ENCODE measurements at places on chromosomes 11 and 22.

DNA sequence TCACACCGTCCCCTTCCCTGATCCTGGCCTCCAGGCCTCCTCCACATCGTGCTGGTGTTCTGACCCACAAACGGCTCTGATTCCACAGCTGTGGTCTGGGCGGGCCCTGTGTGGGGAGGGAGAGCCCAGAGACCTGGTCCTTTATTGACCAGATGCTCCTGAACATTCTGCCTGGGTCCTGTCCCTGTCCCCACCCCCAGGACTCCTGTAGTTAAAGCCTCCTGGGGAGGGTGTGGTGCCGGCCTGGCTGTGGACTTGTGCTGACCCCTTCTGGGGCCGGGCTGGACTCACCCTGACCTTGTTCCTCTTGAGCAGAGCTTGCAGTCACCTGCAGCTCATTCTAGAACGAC, 128.7 kb downstream of the CTTN start:
- no peak for DNase-seq

GRCh38 chr11:60757231-60757800, 649 bp downstream of the MS4A15 start:
- DNase-seq, result peak; percentile 29

DNA sequence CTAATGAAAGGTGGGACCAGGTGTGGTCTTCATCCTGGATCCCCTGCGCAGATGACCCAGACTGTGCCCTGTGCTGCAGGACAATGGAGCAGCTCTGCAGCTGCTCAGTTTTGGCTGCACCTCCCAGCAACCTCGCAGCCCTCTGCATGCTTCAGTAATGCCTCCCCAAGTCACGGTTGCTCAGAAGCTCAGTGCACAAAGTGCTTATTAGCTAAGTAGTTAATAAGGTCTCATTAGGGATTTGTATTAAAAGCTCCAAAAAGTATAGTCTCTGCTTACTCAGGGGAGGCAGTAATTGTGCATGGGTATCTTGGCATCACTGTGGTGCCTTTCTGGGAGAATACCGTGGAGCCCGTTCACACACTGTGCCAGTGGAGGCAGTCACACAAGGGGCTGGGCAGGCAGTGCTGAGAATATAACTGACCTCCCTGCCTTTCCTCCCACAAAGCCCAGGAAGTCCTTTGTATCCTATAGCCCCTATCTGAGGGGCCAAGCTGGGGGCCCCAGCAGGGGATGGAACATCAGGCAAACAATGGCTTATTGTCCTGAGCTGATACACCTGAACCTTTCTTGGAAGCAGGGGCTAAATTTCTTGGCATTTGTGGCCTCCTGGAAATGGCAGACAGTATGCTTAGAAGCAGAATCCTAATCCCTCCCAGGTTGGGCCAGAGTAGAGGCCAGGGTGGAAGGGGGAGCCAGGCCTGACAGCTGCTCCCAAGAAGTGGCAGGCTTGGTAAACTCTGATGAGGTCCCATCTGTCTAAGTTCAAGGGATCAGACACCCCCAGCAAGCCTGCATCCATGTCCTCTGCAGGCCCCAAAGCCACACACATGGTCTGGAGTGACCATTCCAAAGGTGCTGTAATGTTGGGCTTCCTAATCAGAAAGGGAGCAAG, 125.5 kb upstream of the PARVA start:
- no peak for DNase-seq

GRCh38 chr11:20059587-20060021, 100.7 kb downstream of the DBX1 start:
- no peak for DNase-seq

DNA sequence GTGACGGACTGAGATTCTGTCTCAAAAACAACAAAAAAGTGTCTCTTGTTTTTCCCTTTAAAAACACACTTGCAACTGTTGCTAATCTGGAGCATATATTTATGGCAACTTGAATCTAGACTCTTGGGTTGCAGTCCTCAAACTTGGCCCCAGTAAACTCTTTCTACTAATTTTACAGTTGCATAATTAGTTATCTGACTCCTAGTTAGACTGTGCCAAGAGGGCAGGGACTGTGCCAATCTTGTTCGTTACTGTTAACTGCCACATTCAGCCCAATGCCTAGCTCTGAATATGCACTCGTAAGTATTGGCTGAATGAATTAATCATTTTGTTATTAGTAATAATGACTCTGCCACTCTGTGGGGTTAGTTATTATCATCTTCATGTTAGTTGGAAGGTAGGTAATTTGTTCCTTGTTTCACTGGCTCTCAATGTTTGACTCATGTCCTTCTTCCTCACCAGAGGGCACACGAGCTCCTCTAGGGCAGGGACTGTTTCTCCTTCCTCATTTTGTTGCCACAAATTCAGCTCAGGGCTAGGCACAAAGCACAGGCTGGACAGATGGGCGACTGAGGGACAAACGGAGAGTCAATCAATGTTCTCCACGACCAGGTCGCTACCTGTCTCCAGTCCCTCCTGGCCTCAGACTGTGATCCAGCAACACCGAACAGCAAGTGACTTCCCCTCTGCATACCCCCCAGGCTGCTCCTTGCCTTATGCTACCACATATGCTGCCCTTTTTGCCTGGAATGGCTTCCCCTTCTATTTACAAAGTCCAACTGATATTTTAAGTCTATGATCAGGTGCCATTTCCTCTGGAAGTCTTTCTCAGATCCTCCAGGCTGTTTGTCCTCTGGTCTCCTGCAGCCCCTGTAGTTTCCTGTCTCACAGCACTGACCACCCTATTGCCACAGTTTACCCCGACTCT, 9.0 kb downstream of the CLPB start:
- DNase-seq, result peak; percentile 50

GRCh38 chr11:132973686-132974085, 558.6 kb downstream of the OPCML start:
- no peak for DNase-seq

GRCh38 chr11:41113160-41113559, 346.3 kb downstream of the LRRC4C start:
- no peak for DNase-seq

DNA sequence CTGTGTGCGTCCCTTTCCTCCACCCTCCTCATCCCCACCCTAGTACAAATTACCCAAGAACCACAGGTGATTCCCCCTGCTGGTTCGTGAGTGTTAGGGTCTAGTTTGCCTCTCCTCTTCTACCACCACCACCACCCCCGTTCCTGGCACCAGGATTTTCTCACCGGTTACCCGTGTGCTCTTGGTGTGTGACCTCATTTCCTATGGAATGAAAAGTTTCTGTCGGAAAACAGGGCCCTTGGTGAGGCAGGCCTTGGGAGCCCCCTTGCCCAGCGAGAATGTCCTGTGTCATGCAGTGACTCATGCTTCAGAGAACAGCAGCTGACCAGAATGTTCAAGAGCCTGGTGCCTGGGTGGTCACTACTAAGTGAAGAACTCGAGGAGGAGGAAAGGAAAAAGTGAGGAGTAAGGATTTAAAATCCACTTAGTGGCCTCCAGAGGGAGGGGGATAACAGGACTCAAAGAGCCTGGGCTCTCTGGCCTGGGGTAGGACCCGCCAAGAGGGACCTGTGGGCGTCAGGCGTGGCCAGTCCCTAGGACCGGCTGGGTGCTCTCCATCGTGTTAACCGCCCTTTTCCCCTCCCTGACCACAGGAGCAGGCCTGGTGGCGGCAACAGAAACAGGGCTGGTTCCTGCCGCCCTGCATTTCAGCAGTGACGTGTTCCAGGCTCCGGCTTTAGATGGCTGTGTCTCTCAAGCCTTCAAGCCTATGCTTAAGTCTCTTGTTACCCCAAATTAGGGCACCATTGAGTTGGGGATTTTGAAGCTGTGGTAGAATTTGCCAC, 30.2 kb downstream of the C22orf31 start:
- DNase-seq, result peak; percentile 85

GRCh38 chr11:69972351-69972802, 105.7 kb upstream of the ANO1 start:
- DNase-seq, result no peak

- DNase-seq, result no peak
Observed at GRCh38 chr11:108035690-108036089, 27.0 kb downstream of the CUL5 start.

DNA sequence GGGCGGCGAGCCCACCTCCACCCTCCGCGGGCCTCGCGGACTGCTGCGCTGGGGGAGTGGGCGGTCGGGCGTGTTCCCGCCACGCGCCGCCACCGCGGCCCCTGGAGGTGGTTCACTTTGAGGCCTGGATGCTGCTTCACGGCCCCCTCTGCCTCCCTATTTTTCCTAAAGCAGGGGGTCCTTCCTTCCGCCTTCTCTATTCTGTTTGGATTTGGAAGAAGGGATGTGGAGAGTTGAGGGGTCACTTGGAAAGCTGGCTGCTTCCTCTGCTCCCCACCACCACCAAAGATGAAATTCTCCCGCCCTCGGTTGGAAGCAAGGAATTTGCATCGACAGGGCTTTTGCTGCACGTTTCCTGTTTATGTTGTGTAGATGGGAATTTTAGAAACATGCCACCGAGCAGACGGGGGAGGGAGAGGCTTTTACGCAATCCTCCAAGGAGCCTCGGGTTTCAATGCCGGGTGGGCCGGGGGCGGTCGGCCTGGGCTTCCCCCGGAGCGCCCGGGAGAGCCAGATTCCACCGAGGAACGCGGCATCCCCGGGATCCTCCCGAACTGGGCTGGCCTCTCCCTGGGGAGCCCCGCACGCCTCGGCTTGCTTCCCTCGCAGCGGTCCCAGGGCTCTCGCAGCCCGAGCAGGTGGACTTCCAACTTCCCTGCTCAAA, 403 bp upstream of the SBF2 start:
- DNase-seq, result no peak

DNA sequence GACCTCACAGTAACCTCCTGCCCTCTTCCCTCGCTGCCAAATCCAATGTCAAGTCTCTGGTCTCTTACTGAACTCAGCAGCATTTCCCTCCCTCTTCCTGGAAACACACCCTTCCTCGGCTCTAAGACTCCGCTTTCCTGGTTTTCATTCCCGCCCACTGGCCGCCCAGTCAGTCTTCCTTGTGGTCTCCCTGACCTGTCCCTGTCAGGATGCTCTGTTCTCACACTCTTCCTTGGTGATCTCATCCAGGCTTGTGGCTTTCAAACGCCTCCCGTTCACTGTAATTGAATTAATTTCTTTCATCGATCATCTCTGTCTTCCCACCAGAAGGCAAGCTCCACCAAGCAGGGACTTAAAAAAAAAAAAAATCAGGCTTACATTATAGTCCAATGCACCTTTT, 33.5 kb downstream of the MYO18B start:
- no peak for DNase-seq

GRCh38 chr11:5237420-5237819, 3.1 kb upstream of the HBD start:
- DNase-seq, result no peak

DNA sequence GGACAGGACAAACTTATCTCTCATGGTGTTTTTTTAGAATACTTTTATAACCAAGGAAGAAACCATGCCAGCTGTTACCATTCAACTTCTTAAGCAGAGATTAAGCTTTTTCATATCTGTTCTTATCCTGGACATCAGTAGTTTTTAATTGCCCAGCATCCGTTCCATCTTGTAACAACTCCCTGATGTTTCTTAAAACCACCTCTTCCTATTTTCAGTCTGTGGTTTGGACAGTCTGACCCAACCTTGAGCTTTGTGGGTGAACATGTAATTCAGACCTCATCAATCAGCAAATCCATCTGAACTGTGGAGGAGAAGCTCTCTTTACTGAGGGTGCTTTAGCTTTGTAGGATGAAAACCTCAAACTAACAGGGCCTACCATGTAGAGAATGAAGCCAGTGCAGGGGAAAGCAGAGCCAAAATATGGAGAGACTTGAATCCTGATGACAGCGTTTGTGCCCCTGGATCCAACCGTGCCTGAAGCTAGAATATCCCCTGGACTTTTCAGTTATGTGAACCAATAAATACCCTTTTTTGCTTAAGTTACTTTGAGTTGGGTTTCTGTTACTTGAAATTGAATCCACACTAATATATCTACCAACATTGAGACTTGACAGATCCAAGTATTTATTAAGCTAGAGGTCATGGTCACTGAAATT, 9.4 kb downstream of the TUG1 start:
- no peak for DNase-seq

- DNase-seq, result no peak
Observed at GRCh38 chr11:57224537-57224936, 12.5 kb downstream of the APLNR start.

DNA sequence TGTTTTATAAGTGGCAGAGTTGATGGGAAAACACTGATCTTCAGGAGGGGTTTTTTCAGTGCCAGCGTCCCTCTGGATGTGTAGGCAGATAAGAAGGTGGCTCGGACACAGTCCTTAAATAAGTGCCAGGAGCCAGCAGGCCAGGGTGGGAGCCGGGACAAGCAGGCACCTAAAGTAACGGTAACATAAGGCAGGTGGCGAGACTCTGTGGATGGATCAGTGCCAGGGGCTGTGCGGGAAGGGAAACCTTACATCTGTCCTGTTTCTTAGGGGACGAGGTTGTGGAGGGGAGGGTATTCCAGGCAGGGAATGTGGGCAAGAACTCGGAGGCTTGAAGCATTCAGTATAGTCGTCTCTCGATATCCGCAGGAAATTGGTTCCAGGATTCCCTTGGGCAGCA, 15.9 kb downstream of the BCR start:
- DNase-seq, result no peak

- no peak for DNase-seq
Observed at GRCh38 chr11:95708681-95709080, 80.9 kb downstream of the FAM76B start.

DNA sequence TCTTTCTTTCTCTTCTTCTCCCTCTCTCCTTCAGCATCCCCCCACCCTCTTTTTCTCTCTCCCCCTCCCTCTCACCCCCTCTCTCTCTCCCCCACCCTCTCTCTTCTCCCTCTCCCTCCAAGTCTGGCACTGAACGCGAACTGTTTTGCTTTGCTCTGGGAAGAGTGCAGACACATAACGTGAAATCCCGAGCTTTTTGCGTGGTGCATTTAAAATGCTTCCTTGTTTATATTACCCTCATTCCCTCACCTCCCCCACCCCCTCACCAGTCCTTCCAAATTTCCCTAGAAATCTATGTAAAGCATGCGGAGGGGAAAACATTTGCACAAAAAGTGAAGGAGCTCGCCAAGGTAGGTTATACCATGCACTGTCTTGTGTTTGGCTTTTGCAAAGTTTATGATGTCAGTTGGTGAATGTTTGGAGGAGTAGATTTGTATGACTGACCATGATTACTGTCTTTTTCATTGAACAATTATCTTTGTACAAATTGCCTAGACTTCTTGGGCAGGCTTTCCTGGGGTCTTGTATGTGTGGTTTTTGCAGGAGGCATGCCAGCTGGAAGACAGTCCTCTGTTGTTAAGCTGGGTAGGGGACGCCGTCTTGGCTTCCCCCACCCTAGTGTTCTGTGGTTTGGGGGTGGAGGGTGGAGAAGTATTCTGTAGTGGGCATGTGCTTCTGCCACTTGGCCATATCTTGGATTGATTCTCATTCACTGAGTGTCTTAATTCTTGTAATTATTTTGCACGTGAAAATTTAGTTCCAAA, 123.7 kb upstream of the HSD17B12 start:
- DNase-seq, result no peak

GRCh38 chr11:98568013-98568412, 452.7 kb upstream of the CNTN5 start:
- DNase-seq, result no peak

GRCh38 chr11:59267196-59267595, 54.5 kb upstream of the MPEG1 start:
- no peak for DNase-seq

DNA sequence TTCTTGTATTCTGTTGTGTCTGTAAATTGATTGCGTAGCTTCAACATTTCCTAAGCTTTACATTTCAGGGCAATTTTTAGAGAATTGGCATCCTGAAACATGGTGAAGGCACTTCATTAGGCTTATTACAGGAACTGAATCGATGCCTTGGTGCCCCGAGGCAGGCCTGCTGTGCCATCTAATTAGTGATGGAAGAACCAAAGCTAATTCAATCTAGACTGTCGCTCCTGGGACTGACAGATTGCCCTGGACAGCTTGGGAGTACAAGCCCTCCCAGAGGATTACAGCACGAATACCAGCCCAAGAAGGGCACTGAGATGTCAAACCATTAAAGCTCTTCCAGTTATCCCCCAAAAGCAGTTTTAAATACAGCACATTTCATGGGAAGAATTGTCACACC, 243.2 kb upstream of the ZC3H12C start:
- no peak for DNase-seq

Data from coronary artery (tissue), 2 donors.